Ascending aorta (tissue), 2 donors: ENCODE measurements at places on chromosomes 5 and 9.

DNA sequence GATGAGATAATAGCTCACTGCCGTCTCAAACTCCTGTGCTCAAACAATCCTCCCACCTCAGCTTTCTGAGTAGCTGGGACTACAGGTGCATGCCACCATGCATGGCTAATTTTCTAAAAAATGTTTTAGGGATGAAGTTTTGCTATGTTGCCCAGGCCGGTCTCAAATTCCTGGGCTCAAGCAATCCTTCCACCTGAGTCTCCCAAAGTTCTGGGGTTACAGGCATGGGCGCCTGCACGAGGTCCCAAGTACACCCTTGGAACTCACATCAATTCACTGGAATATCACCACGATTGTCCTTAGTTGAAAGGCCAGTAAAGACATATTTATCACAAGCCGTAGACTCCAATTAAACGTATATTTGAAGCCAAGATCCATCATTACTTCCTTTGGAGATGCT is 184.6 kb downstream of the IRX1 start:
- DNase-seq = no peak

DNA sequence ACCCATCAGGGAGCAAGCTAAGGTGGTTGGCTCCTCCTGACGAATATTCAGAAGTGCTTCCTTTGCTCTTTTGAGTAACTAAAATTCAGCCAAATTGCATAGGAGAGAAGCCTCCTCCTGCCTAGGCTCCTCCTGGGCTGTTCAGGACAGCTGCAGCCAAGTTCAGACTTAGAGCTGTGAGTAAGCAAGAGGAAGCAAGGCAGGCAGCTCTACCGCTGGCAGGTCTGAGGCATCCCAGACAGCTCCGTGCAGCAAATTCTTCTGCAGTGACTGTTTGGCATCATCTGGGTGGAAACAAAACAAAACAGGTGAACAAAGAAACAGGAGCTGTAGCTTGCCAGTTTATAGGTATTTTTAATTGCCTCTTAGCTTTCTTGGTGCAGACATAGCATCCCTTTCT is 421.0 kb downstream of the GADD45G start:
- DNase-seq = no peak

DNA sequence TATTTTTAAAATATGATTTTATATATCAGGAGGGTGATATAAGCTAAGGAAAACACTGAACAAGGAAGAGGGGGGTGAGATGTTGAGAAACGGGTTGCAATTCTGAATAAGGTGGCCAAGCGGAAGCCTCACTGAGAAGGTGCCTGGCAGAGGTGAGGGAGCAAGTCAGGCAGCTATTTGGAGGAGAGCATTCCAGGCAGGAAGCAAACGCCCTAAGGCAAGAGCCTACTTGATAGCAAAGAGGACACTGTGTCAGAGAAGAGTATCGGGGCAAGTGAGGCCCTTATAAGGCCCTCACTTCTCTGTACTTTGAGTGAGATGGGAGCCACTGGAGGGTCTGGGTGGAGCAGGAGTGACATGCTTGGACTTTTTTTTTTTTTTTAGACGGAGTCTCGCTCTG is 8.0 kb upstream of the CTNNA1 start:
- DNase-seq = no peak

GRCh38 chr5:158607088-158607487 is 492.6 kb downstream of the EBF1 start:
- no peak for DNase-seq

GRCh38 chr5:92554447-92555085 is 1026.5 kb downstream of the NR2F1-AS1 start:
- DNase-seq = no peak
